ENCODE measurements at places on chromosomes 1 and 21.
A peak's percentile ranks its signal among the peaks of the same experiment; 100 is the strongest.

DNA sequence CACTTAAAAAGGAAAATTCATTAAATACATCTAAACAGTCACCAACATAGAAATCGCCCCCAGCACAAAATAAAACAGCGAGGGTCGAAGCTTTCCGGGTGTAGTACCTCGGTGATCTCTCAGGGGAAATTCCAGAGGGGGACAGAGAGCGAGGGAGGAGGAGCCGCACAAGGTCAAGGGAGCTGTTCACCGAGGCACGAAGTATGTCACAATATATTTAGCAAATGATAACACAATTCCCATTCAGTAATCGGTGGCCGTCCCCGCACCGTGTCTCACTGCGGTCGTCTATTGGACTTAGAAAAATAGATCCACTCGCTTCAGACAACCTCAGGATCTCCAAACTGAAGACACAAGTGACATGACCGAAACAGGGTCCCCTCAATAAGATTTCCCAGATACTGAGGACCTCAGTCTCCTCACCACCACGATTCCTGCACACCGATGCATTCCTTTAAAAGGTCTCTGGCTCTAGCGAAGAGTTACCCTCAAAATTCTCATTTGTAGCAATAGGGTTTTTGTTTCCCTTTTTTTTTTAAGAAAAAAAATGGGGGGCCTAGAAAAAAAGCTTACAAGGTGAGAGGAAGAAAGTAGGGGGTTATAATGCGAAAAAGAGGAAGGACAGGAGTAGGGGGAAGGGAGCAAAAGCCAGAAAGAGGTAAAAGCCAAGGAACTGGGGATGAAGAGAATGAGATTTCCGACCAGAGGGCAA is 1.1 kb downstream of the LPGAT1 start:
- peak; percentile 34 for DNase-seq

GRCh38 chr1:220696226-220696862 is 6.2 kb downstream of the C1orf115 start:
- DNase-seq: no peak

DNA sequence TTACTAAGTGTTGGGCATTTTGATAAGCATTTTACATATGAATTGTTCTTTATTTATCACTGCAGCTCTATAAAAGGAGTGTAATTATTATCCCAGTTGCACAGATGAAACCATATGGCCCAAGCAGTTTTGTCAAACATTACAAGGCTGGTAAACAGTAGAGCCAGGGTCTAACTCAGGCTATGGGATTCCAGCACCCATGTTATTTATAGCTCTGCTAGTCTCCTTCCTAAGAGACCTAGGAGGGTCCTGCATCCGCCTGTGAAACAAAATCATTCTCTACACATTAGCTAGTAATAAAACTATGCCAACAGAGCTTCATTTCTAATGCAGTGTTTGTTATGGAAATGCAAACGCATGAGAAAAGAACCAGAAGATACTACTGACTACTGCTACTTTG is 58.6 kb downstream of the IL23R start:
- DNase-seq: no peak

GRCh38 chr1:98382986-98383740 is 278.4 kb upstream of the SNX7 start:
- no peak for DNase-seq

- DNase-seq: peak; percentile 22
Observed at GRCh38 chr1:157438146-157438545, 114.2 kb downstream of the FCRL5 start.

DNA sequence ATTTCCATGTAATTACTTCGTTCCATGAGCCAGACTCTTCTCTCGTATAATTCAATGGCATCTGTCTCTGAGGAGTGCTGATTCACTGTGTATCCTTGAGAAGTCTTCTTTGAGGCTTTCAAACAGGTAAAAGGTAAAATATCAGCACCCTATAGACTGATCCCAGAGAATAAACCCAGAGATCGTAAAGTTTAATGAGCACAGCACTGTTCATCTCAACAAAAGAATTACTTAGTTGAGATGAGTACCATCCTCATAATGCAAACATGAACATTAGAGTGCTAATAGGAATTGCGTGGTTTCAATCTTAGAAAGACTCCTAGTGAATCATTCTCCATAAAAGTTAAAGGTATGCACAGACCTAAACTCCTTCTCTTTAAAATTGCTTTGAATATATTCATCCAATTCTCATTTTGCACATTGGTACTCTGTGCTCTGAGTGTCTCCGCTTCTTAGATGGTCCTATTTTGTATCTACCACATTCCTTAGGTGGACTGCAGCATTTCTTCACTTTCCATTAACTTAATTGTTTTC is 97.2 kb downstream of the TBX15 start:
- no peak for DNase-seq

DNA sequence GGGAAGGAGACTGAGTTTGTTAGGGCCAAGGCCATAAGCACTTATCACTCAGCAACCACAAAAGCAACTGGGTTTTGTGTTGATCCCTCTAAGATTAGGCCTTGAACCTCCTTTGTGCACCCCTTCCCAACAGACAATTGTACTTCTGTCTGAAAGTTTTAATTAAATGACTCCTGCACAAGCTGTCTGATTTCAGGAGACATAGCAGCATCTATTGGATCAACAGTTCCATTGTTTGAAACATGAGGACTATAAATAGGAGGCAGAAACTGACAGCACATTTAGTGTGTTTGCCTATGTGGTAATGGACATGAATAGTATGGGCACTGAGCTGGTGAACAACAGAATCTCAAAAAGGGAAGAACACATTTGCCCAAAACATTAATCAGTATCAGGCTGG is 167.3 kb upstream of the KCNJ6 start:
- no peak for DNase-seq

DNA sequence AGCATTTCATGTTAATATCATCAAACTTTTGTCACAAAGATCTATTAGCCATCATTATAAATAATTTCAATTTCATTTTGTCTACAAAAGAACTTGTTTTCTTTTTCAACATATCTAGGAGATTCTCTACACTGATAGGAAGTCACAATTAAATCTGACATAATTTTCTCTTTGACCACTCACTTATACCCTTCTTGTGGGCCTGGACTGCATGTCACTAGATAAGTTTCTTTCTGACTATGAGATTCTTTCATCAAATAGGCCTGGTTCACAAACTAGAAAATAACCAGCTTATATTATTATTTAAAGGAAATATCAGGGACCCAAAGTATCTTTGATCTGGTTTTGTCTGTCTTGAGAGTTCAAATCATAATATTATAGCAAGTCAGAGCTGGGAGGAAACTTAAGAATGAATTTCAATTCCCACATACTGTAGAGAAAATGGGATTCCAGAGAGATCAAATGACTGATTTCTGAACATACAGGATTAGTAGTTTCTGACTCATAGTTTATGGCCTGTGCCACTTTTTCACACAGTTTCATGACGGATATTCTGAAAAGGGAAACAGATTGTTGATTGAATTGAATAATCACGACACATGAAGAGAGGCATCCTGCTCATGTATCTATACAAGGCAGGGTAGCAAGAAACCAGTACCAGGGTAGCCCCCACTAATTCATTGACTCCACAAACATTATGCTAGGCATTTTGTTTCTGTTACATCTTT is 355.8 kb downstream of the GPATCH2 start:
- DNase-seq: no peak

DNA sequence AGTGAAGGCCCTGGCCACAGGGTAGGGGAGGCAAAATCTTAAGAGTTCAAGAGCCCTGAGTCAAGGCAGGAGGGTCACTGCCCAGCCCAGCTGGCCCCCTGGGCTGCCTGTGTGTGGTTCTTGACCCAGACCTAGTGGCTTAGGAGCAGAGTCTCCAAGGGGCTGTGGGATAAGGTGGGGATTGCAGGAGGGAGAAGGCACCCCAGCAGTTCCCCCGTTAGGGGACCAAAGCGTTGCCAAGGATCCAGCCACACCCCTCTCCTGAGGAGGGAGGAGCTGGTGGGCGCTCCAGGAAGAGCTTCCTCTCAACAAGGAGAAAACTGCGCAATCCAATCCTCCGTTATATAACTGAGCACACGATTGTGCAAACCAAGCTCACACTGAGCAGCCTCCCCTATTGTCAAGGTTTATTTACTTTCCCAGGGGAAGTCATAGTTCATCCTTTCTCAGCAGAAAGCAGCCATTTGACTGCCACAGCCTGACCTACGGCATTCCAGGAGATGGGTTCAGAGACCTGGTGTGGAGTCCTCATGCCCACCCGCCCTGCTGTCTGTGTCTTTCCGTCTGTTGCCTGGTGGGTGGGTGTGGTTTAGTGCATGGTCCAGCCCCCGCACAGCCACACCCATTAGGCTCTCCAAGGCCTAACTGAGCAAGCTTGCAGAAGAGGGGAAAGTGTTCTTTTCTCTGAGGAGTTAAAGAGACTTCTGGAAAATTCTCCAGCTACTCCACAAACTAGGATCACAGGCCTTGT is 3.5 kb downstream of the EPHX1 start:
- peak; percentile 95 for DNase-seq

DNA sequence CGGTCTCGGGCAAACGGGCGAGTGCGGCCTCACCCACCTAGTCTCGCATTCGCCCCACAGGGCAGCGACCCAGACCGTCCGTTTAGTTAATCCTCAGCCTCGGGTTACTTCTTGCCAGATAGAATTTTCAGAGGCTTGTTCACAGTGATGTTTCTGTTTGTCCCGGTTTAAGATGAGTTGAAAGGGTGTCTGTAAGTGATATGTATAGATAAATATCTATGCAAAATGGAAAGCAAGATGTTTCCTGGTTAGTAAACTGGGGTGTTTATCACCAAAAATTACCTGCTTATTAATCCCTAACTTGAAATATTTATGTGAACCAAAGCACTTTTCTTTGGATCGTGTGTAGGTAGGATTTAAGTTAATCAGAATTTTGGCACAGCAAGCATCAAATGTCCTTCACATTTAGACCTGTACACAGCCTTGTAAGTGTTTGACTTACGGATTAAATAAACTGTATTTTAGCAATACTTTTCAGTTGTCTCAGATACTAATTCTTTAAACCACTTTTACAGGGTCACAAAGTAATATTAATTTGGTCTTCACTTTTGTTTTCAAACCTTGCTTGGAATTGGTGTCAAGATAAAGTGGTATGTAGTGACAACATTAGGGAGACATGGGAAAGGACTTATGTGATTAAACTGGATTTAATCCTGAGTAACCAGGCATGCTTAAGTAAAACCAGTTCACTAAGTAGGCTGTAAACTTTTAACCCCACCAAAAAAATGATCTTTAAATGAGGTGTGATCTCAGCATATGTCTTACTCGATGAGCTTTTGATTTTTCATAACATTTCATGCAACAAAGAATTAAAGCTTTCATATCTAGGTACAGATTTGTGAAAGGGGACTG is 914 bp downstream of the ZNF326 start:
- DNase-seq: no peak

GRCh38 chr1:219163401-219163954 is 10.2 kb upstream of the LYPLAL1 start:
- no peak for DNase-seq

- no peak for DNase-seq
Observed at GRCh38 chr1:183520379-183520778, 48.1 kb downstream of the SMG7 start.

DNA sequence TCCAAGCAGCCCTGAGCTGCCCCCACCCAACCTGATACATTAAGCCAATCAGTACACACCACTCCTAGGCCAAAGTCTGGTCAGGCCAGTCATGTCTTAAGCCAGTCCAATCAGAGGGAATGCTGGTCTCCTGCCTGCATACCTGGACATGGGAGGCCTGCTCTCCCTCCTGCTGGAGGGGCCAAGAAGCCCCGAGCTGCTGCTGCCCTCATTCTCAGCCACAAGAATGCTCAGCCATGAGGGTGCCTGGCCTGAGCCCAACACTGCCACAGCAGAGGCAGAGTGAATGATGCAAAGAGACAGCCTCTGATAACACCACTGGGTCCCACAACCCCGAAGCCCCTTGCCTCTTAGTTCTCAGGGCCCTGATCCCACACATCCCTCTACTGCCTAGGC is 23.0 kb downstream of the CHD5 start:
- no peak for DNase-seq

DNA sequence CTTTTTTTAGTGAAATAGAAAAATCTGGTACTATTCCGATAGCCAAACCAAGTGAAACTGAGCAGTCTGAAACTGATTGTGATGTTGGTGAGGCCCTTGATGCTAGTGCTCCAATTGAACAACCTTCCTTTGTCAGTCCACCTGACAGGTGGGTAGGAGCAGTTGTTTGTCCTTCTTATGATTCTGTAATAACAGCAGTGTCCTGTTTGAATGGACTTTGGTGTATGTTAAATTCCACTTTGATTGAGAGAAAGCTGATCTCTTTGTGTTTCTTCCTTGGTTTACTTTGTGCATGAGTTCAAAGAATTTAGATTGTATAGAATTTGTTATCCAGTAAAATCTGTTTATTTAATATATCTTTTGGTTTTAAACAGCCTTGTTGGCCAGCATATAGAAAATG is 24.3 kb downstream of the SUCO start:
- no peak for DNase-seq

DNA sequence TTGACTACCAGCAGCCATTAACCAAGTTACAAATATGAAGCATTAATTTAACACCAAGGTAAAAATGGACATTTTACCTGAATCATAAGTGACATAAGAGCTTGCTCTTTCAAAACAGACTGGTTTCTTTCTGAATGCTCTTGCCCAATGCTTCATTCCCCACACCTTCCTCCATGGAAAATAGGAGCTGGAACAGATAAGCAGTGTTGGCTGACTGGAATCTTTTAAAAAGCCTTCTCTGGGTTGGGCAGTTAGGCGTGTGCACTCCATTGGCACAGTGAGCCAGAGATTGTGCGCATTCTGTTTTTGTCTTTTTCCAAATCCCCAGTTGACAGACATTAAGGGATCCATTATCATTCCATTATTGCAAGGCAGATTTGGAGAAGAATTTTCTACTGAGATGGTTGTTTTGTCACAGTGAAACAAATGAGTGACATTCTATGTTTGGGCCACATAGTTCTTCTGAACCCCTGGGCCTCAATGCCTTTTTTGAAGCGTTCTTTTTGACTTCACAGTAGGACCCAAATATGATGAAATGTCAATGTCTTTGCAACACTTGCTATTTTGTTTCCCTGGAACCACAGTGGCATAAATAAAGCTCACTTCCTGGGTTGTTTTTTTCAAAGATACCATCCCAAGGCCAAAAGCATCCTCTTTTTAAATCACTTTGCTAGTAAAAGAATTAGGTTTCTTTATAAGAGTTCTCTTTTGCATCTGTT is 32.3 kb downstream of the LRRC8B start:
- DNase-seq: peak; percentile 42

DNA sequence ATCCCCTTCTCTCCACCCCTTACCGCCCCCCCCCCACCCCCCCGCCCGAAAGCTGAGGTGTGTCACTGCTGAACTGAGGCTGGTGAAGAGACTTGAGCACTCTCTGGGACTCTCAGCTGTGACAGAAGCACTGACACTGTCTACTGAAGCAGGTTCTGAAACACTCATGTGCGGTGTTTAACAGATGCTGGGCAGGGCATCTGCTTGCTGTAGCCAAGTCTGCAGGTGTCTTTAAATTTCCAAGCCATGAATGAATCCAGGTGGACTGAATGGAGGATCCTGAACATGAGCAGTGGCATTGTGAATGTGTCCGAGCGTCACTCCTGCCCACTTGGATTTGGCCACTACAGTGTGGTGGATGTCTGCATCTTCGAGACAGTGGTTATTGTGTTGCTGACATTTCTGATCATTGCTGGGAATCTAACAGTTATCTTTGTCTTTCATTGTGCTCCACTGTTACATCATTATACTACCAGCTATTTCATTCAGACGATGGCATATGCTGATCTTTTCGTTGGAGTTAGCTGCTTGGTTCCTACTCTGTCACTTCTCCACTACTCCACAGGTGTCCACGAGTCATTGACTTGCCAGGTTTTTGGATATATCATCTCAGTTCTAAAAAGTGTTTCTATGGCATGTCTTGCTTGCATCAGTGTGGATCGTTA is at the start of gene GPR52:
Gene GPR52, plus strand, starts transcription at position 99 of the 665 bp plus-strand sequence. Its CDS starts 148 bp downstream, at position 247.
- DNase-seq: no peak

Measured in NB4 (cell line).